Omental fat pad (tissue), 4 donors: ENCODE measurements at places on chromosomes 13 and 19.

- no peak for DNase-seq
Measured at GRCh38 chr19:13207237-13207845, 57.1 kb downstream of the IER2 start.

DNA sequence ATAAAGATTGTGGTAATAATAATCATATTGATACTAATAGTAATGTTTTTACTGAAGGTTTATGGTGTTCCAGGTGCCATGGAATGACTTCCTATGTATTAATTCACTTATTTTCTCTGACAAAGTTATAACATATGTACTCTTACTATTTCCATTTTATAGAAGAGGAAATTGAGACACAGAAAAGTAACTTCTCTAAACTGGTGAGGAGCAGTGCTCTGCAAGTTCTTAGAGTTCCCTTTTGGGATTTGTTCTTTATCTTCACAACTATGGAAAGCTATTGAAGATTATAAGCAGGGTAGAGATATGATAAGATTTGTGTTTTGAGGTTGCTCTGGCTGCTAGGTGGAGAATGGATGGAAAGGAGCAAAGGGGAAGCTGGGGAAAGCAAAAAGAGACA is 83.9 kb upstream of the OLFM4 start:
- no peak for DNase-seq

DNA sequence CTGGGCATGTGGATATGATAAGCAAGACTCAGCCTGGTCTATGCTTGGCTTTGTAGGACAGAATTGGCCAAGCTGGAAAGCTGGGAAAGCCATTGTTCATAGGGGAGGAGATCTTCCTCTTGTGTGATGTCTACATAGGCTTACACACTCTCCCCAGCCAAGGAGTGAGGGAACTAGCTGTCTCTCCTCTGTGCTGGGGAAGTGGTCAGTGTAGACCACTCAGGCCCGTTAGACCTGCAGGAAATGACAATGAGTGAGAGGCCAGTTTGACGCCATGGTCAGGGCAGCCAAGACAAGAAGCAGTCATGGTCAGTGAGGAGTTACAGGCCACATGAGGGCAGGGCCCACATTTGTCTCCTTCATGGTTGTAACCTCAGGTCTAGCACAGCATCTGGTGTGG is 159.1 kb upstream of the KL start:
- no peak for DNase-seq

DNA sequence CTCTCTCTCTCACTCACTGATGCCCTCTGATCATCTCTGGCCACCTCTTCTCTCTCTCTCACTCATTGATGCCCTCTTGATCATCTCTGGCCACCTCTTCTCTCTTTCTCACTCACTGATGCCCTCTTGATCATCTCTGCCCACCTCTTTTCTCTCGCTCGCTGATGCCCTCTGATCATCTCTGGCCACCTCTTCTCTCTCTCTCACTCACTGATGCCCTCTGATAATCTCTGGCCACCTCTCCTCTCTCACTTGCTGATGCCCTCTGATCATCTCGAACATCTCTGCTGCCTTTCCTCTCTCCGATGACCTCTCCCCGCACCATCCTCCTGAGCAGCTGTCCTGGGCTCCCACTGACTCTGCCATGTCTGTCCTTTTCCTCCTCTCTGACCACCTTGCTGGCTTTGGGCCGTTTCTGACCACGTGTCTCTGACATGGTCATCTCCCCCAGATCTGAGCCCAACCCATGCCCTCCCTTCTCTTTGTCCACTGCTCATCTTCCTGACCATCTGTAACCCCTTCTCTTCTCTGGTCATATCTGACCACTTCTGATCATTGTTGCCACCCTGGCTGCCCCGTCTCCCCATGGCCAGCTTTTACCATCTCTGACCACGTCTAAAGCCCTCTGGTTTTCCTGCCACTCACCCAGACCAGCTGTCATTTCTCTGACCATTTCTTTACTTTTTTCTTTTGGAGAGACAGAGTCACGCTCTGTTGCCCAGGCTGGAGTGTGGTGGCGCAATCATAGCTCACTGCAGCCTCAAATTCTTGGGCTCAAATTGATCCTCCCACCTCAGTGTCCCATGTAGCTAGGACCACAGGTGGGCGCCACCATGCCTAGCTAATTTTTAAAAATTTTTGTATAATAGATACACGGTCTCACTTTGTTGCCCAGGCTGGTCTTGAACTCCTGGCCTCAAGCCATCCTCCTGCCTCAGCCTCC is 2.4 kb downstream of the LRFN3 start:
- DNase-seq = no peak

GRCh38 chr19:39131255-39131755 is 5.7 kb downstream of the PAK4 start:
- DNase-seq = no peak

DNA sequence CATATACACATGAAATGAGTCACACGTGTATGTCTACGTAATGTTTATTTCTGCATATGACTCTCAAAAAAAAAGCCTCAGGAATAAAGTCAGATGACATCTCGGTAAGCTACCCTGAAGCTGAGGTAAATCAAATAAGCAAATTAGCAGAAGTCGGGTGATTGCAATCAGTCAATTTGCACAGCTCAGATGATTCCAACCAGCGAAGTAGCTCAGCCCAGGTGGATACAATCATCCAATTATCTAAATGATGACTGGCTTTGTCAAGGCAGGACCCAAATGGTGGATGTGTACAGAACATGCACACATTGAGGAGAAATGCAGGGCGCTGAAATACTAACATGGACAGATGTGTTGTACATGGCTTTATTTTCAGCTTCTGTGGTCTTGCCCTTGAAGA is 148.5 kb downstream of the ZNF486 start:
- no peak for DNase-seq

GRCh38 chr19:46529622-46530451 is 34.2 kb upstream of the PNMA8B start:
- DNase-seq = peak; percentile 49

DNA sequence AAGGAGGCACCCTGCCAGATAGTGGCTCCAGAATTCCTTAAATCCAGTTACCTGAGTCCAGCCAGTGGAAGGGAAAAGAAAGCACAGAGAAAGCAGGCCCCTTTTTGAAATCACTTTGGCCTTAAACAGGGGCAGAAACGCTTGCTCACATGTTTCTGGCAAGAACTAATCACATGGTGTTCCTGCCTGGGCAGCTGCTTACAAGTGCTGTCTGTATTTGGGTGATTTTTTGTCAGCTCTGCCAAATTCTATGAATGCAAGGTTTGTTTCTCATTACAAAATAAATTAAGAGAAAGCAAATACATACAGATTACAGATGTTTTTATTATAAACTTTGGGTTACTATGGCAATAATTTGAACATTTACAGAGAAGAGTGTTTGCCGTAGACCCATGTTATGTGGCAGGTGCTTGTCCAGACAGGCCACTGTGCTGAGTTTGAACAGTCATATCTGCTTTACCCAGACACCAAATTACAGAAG is 1237.8 kb downstream of the SLITRK5 start:
- DNase-seq = no peak

DNA sequence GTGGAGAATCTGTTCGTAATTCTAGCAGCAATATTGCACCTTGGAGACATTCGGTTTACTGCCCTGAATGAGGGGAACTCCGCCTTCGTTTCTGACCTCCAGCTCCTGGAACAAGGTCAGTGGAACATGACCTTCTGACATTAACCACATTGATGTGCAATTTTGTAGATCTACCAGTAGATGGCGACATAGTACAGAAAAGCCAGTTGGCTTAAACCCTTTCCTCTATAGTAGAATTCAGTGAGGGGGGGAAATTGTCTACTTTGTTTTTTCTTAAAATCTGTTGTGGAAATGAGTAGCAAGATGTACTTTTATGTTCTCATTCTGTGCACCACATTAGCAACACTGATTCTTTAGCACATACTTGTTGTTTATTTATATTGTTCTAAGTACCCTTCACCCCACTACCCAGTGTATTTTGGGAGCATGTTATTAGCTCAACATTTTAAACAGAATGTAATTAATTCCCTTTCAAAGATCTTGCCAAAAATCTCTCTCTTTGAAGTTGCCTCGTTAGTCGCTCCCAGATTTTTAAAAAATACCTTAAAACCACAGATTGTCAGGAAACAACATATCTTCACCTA is 332.2 kb downstream of the MYO16 start:
- DNase-seq = no peak

DNA sequence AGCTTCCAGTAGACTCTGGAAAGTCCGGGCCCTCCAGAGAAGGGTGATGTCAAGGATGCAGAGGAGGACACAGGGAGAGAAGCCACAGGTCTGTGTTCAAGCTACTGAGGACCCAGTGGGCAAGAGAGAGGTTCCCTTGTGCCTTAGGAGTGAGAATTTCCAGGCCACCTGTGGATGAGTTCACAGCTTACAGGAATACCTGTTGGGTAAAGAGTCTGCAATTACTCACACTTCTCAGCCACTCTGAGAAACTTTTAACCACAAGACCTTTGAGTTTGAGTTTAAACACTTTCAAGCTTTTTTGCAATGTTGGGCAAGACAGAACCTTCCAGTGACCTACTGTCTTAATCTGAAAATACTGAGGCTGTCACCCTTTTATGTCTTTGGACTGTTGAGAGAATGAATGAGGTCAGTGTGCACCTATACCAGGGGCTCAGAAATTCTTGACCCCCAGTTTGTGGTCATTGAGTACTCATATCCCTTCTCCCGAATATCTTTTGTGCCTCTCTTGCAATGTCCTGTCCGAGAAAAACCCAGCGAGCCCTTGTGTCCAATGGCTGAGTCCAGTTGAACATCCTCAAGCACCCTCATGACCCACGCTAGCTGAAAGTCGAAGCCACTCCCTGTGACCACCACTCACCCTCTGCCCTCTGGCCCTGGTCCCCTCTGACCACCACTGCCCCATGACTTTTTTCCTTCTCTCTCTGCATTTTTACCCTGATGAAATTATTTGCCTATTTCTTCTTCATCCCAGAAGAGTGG is 368.5 kb upstream of the ZNF507 start:
- DNase-seq = no peak
